ENCODE measurements at places on chromosomes 13 and 19. TPM values are rescaled to one million over a fixed set of nuclear protein-coding genes. Genes with fewer than 3 reads are reported as not detected.
A peak's percentile ranks its signal among the peaks of the same experiment; 100 is the strongest.

Gene ZNF486
- 6.2 TPM for polyA plus RNA-seq

DNA sequence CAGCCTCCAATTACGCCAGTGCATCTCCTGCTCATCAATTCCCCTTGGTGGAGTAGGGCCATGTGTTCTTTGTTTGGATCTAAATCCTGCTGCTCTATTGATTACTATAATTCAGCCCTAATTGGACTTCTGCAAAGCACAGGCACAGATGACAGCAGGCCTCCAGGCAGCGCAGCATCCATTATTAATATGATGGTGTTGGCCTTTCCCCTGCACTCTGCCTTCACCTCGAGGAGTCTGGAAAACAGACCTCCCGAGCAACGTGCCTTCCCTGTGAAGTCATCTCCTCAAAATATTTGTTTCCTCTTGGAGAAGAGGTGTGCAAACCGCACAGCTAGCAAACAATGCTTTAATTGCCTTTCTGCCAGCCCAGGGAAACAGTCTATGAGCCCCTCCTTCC, 92.5 kb downstream of the UQCRFS1 start:
- no peak for DNase-seq
- no peaks in the 10 kb centered on the region for H3K4me1 ChIP-seq
- no peak overlapping the region for H3K27ac ChIP-seq
- H3K4me3 ChIP-seq: no peak overlapping the region
- no peaks in the 10 kb centered on the region for H3K36me3 ChIP-seq

- H3K27me3 ChIP-seq: peaks cover 26% of the 10 kb centered on the region
- DNase-seq: peak; percentile 97
- peak overlapping the region; percentile 98 for H3K27ac ChIP-seq
Measured at GRCh38 chr19:38210458-38210987, 13.5 kb downstream of the DPF1 start.

- H3K27me3 ChIP-seq: no peaks in the 10 kb centered on the region
- no peak overlapping the region for H3K4me3 ChIP-seq
Measured at GRCh38 chr13:94513026-94513425, 33.5 kb upstream of the DCT start.

- no peaks in the 10 kb centered on the region for H3K27me3 ChIP-seq
- H3K4me3 ChIP-seq: no peak overlapping the region
- H3K4me1 ChIP-seq: no peaks in the 10 kb centered on the region
- DNase-seq: peak; percentile 21
Measured at GRCh38 chr13:100301418-100301817, 212.5 kb downstream of the PCCA start.
